ENCODE measurements at places on chromosomes 1 and 21.

GRCh38 chr1:38064197-38064903 lies 17.8 kb upstream of the POU3F1 start:
- DNase-seq, result no peak

DNA sequence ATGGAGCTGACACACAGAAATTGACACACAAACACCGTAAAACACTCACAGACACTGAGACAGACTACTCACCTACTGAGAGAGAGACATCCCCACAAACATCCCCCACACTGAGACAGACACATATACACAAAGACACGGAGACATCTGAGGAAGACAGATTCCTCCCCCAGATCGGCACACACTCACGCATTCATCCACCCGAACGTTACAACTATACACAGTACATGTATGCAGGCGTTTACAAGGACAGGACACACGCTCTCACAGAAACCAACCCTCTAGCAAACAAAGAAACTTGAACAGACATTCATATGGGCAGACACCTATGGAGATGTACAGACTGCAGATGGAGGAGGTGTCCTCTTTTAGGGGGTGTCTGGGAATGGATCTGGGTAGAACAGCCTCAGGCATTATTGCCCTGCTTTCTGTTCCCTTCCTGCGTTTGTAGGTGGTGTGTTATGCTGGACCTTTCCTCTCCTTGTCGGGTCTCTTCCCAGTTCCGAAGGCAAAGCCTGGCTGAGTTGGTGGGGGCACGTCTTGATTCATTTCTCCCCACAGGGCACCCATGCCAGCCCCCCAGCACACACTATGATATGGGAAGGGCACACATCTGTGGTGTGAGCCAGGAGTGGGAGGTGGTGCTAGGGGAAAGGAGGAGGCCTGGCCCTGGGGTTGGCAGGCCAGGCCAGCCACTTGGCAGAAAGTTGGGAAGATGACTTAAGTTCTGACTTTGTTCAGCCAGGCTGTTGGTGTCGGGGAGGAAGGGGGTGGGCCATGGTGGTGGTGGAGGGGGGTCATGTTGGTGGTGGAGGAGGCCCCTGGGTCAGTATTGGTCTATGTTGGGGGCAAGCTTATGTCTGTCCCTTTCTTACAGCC lies 1.5 kb downstream of the KIRREL1 start:
- DNase-seq, result no peak

DNA sequence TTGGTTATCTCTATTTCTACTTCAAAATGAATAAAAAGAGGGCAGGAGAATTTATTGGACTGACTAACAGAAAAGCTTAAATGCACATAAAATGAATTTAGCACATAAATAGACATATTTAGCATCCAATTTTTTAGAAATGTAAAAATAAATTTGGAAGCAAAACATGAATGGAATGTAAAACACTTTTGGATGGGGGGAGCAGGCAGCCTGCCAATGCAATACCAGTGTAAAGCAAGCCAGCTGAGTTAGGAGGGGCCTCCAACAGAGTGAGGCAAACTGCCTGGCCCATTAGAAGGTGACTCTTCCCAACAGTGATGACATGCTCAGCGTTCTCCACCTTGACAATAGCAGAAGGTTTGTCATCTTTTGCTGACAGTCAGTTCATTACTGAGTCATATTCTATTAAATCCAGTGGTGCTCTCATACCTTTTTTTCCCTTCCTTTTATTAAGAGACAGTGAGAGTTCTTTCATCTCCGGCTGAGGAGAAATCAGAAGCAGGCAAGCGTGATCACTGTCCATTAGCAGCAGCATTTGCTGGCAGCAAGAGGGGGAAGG lies 19.5 kb upstream of the EXO1 start:
- peak; percentile 19 for DNase-seq

DNA sequence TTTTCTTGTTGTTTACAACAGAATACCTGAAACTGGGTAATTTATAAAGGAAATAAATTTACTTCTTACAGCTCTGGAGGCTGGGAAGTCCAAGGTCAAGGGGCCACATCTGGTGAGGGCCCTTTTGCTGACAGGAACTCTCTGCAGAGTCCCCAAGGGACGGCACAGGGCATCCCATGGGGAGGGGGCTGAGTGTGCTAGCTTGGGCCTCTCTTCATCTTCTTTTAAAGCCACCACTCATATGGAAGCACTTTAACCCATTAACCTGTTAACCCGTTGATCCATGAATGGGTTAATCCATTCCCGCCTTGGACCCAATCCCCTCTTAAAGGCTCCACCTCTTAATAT lies 76.3 kb downstream of the OBSCN start:
- DNase-seq, result no peak

DNA sequence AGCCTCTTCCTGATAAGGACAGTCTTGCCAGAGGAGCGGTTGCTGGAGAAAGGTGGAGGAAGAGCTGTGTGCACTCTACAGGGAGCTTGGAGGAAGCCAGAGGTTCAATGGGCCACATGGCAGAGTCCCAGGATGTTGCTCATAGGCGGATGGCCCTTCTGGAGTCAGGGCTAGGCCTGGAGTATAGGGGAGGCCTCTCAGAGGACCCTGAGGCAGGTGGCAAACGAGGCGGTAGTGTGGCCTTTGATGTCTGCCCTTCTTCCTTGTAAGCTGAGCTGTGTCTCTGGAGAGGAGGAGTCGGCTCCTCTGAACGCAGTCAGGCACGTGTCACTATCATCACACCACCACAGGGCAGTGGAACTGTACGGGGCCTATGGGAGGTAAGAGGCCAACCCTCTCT lies 8.6 kb downstream of the PKP1 start:
- DNase-seq, result no peak

DNA sequence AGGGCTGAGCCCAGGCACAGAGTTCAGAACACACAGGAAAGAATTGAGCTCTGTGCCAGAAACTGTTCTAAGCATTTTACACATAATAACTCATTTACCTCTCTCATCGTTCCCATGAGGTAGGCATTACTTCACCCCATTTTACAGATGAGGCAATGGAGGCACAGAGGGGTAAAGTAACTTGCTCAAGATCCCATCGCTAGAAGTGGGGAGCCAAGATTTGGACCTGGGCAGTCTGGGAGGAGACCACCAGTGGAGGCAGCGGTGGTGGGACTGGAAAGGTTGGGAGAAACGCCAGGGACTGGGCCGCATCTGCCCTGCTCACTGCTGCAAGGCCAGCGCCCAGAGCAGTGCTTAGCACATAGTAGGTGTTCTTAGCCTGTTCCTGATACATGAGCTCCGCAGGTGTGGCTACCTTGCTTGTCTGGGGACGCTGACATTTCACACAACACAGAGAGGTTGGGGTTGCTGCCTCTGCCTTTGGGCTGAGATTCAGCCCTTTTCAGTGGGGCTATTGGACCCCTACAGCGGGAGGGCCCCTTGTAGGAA lies 27.8 kb upstream of the EPS8L3 start:
- DNase-seq, result no peak

DNA sequence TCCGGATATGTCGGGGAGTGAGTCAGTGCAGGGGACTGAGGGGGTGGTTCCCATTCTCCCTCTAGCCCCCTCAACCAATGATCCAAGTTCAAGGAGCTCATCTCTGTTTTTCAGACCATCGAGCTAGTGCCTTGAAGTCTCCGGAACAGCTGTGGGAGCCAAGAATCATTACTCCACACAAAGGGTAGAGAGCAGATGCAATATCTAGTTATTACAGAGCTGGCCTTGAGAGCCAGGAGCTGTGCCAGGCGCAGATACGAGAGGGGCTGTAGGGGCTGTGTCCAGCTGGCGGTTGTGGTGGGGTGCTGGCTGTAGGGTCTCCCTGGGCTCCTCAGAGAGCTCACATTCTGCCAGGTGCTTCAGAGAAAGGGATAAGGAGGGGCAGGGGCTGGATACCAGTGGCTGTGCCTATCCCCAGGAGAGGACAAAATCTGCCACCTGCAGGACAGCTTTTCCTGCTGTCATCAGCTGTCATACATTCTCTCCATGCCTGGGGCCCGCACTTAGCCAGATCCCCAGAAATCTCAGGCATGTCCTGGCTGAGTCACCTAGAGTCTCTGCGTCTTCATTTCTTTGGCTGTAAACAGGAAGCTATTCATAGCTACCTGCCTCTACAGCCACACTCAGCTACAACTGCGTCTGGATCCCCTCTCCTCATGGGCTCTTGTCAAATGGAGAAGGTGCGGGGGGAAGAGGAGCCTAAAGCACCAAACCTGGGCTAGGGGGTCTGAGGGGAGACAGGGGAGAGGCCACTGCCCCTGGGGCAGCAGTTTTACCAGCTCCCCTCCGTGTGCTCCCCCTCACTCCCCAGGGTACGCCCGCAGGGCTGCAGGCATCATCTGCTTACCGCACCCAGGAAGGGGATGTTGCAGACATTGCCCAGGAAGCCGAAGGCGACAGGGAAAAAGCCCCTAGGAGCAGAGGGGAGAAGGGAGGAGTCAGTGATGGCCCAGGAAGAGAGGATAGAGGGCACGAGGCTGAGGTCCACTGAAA lies 2.4 kb upstream of the KISS1 start:
- peak; percentile 27 for DNase-seq

GRCh38 chr1:203342192-203342940 lies 8.6 kb downstream of the FMOD start:
- no peak for DNase-seq

GRCh38 chr1:157773493-157774350 lies 3.2 kb downstream of the FCRL2 start:
- DNase-seq, result no peak

GRCh38 chr1:50424884-50425375 lies 1.7 kb upstream of the DMRTA2 start:
- no peak for DNase-seq

DNA sequence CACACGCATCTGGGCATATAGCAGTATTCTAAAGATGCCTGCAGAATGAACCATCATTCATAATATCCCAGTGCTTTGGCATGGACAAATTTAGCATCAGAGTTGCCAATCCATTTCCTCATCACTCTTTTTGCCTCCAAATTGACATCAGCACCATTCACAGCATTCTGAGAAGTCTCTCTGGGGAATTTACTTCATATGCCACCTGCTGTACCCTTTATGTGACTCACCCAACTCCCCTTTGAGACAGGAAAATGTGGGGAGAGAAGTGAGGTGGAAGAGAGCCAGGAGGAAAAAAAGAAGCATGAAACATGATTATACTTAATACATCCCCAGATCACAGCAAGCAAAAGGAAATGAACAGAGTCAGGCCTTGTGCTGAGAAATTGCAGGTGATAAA lies 37.4 kb downstream of the RAB3B start:
- no peak for DNase-seq

- no peak for DNase-seq
These were observed 1.1 kb upstream of the PSMG1 start for GRCh38 chr21:39184050-39184980.

DNA sequence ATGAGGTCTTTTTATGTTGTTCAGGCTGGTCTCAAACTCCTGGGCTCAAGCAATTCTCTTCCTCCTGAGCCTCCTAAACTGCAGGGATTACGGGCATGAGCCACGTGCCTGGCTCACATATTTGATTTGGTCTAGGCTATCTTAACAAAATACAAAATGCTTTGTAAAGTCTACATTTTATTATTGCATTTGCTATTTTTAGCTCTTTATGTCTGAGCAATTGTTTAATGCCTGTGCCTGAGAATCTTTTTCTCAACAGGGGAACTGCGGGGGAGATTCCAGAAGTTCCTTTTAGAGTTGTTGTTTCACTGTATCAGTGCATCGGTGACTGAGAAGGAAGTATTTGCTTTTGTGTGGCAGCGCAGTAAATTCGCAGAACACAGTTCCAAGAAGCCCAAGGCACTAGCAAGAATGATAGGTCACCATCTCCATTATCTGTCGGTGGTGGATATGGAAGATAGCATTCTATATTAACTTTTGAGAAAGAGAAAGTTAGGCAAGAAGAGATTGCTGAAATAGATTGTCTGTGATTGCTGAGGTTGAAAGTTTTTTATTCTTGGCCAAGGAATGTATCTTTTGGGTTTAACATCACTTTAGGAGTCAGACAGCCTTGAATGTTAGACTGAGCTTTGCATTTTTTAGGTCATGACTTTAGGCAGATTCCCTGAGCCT lies 167.3 kb downstream of the PDE4B start:
- no peak for DNase-seq

- DNase-seq, result no peak
These were observed 10.1 kb downstream of the ZZZ3 start for GRCh38 chr1:77672374-77672773.

DNA sequence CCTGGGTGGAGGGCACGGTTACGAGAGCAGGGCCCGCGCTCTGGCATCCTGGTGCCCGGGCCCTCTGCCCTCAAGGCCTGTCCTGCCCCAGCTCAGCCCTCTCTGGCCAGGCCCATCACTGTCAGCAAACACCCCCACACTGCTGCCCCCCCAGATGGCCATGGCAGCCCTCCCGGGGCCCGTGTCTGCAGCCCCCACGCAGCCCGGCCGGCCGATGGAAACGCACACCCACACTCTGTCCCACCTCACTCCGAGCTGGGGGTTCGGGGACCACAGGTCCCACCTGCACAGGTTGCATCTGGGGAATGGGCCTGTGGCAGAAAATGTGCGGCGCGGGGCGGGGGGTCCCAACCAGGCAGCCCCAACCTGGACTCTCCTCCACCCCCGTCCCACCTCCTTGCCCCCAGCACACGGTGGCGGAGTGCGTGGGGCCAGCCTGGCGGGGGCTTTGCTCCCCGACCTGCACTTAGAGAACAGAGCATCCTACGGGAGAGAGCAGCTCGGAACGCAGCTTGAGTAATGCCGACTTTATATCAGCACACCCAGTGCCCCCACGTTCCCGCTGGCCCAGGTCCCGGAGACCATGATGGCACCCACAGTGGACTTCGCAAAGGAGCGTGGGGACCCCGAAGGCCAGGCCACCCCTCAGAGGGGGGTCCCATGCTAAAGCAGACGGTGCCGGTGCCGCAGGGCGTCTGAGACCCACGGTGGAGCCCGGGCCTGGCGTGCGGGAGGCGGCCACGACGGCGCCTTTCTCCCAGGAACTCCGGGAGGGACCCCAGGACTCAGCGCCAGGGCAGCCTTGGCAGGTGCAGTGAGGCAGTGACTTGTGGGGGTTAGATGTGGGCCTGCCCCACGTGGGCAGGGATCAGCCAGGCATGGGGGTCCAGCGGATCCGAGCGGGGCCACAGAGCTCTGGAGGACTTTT lies 7.5 kb upstream of the RNF223 start:
- DNase-seq, result no peak

DNA sequence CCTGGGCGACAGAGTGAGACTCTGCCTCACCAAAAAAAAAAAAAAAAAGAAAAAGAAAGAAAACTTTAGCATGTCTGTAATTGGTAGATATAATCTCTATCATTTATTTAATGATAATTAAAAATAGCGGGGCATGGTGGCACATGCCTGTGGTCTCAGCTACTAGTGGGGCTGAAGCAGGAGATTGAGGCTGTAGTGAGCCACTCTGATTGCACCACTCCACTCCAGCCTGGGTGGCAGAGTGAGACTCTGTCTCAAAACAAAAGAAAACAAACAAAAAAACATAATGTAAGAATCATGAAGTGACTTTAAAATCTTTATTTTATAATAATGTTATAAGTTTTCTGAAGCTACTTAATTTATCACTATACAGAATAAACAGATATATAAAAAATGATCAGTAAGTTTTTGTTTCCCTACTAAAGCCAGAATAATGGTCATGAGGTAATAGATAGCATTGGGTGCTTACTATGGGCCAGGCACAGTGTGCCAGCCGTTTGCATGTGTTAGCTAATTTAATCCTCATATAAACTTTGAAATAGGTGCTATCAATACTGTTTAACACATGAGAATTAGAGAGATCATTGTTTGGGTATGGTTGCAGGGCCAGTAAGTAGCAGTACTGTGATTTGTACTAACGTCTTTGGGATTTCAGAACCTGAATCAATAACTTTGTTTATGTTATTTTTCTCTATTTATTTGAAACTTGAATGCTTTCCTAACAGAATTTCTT lies 23.8 kb downstream of the CLIC4 start:
- DNase-seq, result no peak

GRCh38 chr1:186202271-186202764 lies 172.7 kb downstream of the TPR start:
- DNase-seq, result no peak

All from T1000 (cell line).